ENCODE measurements at places on chromosomes 4 and X. TPM values are rescaled to one million over a fixed set of nuclear protein-coding genes. Genes with fewer than 3 reads are reported as not detected.

The SGMS2 gene
- 45.4 TPM for polyA plus RNA-seq

The TMSB15C gene
- polyA plus RNA-seq: 2.0 TPM

The UGT8 gene
- 0.03 TPM for polyA plus RNA-seq

The ADH6 gene
- polyA plus RNA-seq: 0.68 TPM

GRCh38 chr4:165966833-165967232 lies 93.8 kb downstream of the TLL1 start:
- no peak for DNase-seq

- no peak for DNase-seq
Observed at GRCh38 chrX:133722756-133723155, 262.6 kb downstream of the GPC3 start.

- DNase-seq: no peak
Observed at GRCh38 chrX:28552882-28553829, 34.1 kb upstream of the IL1RAPL1 start.

DNA sequence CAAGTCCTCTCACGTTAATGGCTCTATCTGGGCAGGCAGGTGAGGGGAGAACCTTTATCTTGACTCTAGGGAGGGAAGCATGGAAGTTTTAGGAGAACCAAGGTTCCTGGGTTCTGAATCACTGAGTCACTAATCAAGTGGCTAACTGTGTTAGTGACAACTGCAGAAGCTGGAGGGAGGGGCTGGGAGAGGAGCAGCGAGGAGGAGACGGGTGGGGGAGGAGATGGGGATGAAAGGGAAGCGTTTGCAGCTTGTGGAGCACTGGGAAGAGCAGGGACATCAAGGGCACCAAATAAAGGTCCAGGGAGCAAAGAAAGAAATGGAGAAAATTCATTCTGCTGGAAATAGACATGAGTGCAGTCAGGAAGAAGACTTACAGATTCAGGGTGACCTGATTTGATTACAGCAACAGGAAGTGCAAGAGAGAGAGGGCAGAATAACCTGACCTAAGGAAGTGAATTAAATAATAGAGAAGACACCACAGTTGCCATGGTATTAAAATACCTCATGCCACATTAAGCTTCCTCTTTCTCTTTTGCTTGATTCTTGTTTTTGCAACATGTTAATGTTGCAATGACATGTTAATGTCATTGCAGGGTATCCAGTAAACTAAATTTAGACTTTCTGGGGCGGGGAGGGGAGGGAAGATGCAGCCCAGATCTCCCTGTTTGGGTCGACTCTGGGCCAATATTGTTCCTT lies 4.5 kb upstream of the SETD7 start:
- no peak for DNase-seq

DNA sequence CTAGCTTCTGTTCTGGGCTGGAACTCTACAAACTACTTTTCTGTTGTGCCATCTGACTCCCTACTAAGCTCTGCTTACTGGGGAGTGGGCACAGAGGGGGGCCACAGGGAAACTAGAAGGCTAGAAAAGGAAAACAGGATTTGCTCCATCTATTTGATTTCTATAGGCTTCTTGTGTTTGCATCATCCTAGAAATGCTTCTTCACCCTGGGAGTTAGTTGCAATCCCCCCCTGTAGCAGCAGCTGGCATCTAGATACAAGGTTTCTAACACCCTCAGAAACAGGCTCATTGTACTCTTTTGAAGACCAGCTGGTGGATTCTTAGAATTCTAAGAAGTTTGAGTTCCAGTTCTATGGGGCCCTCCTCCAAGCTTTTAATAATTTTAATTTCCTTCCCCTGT lies 213.4 kb downstream of the TMA16 start:
- DNase-seq: no peak

DNA sequence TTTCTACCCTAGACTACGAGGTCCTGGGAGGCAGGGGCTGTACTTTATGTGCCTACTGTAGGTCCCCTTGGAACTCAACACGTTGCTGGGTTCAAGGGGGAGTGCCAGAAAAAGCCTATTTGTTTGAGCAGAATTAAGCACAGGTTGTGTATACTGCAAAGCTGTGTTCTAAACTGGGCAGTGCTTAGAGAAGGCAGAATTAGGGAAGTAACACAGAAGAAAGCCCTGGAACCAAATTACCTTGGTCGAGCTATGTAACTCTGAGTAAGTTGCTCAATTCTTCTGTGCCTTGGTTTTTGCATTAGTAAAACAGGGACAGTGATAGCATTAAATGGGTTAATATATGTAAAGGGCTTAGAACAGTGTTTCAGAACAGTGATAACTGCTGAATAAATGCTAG lies 245.0 kb upstream of the SFRP2 start:
- DNase-seq: no peak

DNA sequence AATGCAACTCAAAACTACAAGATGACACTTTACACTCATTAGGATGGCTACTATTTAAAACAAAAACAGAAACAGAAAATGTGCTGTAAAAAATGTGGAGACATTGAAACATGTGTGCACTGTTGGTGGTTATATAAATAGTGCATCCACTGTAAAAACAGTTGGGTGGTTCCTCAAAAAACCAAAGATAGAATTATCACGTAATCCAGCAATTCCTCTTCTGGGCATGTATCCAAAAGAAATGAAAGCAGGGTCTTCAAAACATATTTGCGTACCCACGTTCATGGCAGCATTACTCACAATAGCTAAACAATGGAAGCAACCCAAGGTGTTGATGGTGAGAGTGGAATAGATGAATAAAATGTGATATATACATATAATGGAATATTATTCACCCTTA lies 967.2 kb downstream of the TRAM1L1 start:
- DNase-seq: no peak

- peak; percentile 17 for DNase-seq
Observed at GRCh38 chr4:158094413-158095134, 78.3 kb downstream of the GASK1B start.

GRCh38 chrX:140599851-140600250 lies 95.0 kb upstream of the SOX3 start:
- DNase-seq: no peak

GRCh38 chr4:16626945-16627344 lies 271.5 kb downstream of the LDB2 start:
- peak; percentile 96 for DNase-seq

GRCh38 chr4:3601992-3602391 lies 69.8 kb upstream of the LRPAP1 start:
- no peak for DNase-seq

- DNase-seq: no peak
Observed at GRCh38 chr4:180721356-180721755, 1521.8 kb upstream of the TENM3 start.

DNA sequence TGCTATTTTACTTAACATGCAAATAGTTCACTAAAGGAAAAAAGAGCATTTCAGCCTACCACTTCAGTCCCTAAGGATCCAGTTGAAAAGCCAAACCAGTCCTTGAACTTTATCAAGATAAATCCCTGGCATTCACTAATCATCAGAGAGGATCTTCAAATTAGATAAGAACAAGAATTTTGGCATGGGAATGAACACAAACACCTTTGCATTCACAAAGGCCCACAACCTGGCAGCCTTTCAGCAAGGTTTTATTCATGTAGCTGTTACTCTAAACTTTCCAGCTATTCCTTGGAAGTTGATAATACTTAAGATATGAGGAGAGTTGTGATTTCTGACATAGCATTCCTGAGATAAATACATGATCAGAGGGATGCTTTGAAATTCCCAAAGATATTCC lies 193.4 kb downstream of the LRBA start:
- DNase-seq: no peak

DNA sequence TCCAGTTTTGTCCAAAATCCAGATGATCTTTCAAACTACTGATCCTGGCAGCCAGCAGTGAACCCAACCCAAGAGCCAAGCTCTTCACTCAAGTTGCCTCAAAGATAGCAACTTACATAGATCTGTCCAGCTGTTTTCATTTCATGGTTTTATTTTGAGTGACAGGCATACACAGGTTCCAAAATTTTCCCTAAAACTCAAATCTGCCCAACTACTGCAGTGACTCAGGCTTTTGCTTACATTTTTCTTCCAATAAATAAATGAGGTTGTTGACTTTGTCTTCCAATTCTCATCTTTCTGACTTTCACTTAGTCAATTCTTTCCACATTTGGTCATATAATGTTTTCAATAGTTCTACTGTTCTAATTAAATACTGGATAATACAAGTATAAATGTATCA lies 158.8 kb downstream of the TECRL start:
- no peak for DNase-seq

DNA sequence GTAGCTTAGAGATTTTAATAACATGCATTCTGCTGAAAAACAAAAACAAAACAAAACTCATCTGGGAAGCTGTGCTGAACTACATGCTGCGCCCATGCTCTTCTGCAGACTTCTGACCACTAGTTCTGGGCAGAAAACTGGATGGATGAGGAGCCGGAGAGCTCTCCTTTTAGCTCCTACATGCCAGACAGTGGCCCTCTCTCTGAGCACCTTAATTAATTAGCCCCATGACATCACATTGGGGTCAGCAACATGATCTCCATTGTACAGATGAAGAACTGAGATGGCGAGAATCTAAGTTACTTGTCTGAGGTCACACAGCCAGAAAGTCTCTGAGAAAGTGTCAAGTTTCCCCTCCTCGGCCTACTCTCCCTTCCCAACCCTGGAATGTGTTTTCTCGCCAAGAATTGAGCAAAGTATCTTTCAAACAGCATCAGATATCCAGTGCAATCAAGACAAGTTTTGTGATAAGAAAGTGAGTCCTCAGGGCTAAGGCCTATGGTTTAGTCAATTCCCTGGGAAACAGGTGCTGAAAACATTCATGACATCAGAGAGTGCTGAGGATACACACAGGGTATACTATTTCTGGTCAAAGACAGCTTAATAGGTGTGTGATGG lies 21.6 kb downstream of the SCD5 start:
- DNase-seq: peak; percentile 88
